Left lung (tissue), 14 donors: ENCODE measurements at places on chromosomes 6 and 20. TPM values are rescaled to one million over a fixed set of nuclear protein-coding genes. Genes with fewer than 3 reads are reported as not detected.

DNA sequence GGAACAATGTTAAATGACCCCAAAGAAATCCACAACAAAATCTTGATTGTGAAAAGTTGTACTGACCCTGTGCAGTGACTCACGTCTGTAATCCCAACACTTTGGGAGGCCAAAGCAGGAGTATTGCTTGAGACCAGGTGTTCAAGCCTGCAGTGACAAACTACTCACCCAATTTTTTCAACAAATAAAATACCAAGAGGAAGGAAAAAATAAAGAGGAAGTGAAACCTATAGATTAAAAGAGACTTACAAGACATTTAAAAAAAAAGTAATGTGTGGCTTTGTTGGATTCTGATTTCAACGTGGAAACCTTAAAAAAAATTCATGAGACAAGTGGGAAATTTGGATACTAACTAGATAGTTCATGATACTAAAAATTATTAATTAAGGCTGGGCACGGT lies 31.9 kb downstream of the GINS1 start:
- no peak overlapping the region for H3K4me3 ChIP-seq
- no peaks in the 10 kb centered on the region for H3K4me1 ChIP-seq
- H3K27ac ChIP-seq = no peak overlapping the region
- H3K36me3 ChIP-seq = no peaks in the 10 kb centered on the region

GRCh38 chr6:26550250-26550993 lies 12.3 kb downstream of the HMGN4 start:
- peak; percentile 77 for DNase-seq
- no peaks in the 10 kb centered on the region for H3K27me3 ChIP-seq
- H3K4me3 ChIP-seq = peak overlapping the region; percentile 42
- H3K4me1 ChIP-seq = no peaks in the 10 kb centered on the region
- H3K36me3 ChIP-seq = no peaks in the 10 kb centered on the region

The GDAP1L1 gene
- total RNA-seq = not detected

The TMEM239 gene
- not detected for total RNA-seq

- no peaks in the 10 kb centered on the region for H3K4me1 ChIP-seq
- H3K27ac ChIP-seq = no peak overlapping the region
- DNase-seq = no peak
- H3K36me3 ChIP-seq = no peaks in the 10 kb centered on the region
These were observed 1209.7 kb upstream of the MAP3K7 start for GRCh38 chr6:91796603-91797002.

DNA sequence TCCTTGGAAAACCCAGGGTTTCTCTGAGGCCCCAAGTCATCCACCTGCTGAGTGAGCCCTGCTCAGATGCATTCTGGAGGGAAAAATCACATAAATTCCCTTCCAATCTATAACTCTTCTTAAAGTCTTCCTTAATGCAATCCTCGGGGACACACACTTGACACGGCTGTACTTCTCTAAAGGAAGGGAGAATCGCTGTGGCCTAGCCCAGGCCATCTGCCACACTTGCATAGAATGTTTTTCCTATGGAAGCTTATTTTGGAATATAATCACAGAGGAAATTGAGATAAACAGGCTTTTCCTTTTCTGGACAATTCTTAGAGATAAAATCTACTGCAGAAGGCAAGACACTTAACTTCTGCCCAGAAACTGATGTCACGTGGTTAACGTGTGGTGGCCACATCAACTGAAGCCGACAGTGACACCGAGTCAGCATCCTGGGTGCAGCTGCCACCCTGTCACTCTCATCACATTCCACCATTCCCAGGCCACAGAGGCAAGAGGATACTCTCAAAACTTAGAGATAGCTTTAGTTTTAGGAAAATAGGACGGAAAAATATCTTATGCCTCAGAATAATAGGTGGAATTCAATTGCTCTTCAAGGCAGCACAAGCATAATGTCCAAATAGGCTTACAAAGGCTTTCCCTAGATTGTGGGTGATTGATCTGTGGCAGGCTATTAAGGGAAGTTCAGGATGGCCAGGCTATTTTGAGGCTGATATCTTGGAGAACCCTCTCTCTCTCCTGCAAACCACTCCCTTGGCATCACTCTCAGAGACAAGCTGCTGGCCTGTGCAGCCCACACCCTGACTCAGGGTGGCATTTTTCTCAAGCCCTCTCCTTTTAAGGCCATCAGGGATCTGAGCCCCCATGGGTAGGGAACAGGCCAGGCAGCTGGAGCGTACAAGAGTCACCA lies 29.6 kb downstream of the PSMB1 start:
- H3K4me1 ChIP-seq = peaks cover 8% of the 10 kb centered on the region
- no peak for DNase-seq
- no peak overlapping the region for H3K27ac ChIP-seq
- H3K36me3 ChIP-seq = no peaks in the 10 kb centered on the region

DNA sequence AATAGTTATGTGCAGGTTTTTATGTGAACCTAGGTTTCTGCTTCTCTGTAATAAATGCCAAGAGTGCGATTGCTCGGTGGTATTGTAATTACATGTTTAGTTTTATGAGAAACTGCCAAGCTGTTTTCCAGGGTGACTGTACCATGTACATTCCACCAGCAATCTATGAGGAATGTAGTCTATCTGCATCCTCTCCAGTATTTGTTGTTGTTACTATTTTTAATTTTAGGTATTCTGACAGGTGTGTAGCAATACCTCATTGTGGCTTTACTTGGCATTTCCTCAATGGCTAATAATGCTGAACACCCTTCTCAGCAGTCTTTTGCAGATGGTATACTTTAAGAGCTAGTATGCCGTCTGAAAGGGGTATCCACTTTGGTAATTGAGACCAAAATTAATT lies 142.1 kb downstream of the BMP2 start:
- H3K27ac ChIP-seq = no peak overlapping the region
- no peak for DNase-seq
- H3K4me3 ChIP-seq = no peak overlapping the region
- no peaks in the 10 kb centered on the region for H3K36me3 ChIP-seq

DNA sequence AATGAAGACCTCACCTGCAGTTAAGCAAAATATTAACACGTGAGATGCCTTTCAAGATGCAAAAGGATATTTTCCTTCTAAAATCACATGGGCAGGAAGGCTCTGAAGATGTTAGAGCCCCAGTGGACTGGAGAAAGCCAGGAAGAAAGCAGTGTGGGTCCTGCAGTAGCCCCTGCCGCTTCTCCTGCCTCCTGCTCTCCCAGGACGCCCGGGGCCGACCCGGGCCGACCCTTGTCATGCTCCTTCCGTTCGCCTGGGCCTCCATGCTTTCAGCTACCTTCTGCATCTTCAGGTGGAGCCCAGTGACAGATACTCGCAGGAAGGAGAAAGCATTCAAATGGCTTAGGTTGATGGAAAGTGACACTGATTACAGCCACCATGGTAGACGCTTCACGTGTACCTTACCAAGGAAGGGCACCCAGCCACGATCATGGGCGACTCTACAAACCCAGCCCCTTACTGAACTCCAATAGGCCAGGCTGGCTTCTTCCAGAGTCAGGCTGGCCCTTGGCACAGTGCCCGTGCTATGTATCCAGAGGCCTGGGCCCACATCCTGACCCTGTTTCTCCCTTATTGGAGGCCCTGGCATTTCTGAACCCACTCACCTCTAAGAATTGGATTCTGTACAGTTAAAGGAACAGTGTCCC lies 69.0 kb downstream of the TCP11 start:
- no peak overlapping the region for H3K4me3 ChIP-seq
- H3K27ac ChIP-seq = no peak overlapping the region
- H3K4me1 ChIP-seq = no peaks in the 10 kb centered on the region

GRCh38 chr6:127177923-127178231 lies 59.4 kb downstream of the RSPO3 start:
- H3K36me3 ChIP-seq = no peaks in the 10 kb centered on the region
- no peak for DNase-seq
- H3K27me3 ChIP-seq = no peaks in the 10 kb centered on the region
- H3K4me3 ChIP-seq = no peak overlapping the region
- H3K27ac ChIP-seq = no peak overlapping the region

GRCh38 chr20:35387334-35387733 lies 24.4 kb downstream of the UQCC1 start:
- no peaks in the 10 kb centered on the region for H3K4me1 ChIP-seq
- H3K27ac ChIP-seq = no peak overlapping the region
- H3K27me3 ChIP-seq = no peaks in the 10 kb centered on the region
- H3K4me3 ChIP-seq = no peak overlapping the region
- H3K36me3 ChIP-seq = peaks cover 39% of the 10 kb centered on the region
- no peak for DNase-seq

GRCh38 chr20:49906101-49906604 lies 9.2 kb downstream of the SPATA2 start:
- peaks cover 8% of the 10 kb centered on the region for H3K4me1 ChIP-seq
- H3K27ac ChIP-seq = no peak overlapping the region
- DNase-seq = no peak
- H3K4me3 ChIP-seq = no peak overlapping the region

GRCh38 chr6:47729019-47729418 lies 30.6 kb downstream of the ADGRF4 start:
- no peak for DNase-seq
- no peaks in the 10 kb centered on the region for H3K4me1 ChIP-seq
- H3K27ac ChIP-seq = no peak overlapping the region

The NRN1 gene
- total RNA-seq = 6.5 TPM

- no peaks in the 10 kb centered on the region for H3K36me3 ChIP-seq
- H3K4me3 ChIP-seq = no peak overlapping the region
- peak; percentile 74 for DNase-seq
These were observed 20.8 kb upstream of the SLCO4A1 start for GRCh38 chr20:62621251-62622110.

DNA sequence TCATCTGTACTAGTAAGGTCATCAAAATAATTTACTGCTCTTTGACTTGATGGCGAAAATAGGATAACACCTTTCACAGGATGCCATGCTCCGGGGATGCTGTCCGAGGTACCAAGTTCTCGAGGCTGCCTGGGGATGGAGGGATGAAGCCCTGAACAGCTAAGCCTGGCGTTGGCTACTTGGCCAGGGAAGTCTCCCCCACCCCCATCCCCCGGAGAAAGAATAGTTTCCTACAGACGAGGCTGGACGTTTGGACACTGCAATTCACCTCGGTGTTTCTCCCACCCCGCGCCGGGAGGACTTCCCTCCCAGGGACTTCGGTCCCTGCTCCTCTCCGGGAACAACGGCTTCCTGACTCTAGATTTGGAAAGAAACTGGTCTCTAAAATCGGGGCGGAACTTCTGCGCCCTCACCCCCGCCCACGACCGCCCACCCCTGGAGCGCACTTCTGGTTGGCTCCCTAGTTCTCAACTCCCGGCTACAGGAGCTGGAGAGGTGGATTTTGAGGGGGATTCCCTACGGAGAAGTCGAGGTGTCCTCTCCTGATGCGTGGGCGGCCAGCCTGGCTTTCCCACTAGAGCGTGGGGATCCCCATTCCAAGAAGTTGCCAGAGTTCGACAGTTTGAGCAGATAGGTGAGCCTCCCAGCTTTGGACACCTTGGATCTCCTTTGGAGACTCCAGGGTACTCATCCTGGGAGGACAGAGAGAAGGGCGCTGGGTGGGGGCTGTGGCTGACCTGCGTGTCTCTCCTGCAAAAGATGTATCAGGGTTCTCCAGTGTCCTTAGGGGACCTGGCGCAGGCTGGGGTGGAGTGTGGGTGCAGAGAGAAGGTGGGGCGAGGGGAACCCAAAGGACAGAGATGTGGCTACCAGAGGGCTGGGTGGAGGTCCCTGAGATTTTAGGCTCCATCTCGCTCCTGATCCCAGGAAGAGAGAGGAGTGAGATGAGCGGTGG lies 1.1 kb downstream of the PCSK2 start:
- peaks cover 21% of the 10 kb centered on the region for H3K27me3 ChIP-seq
- peak; percentile 49 for DNase-seq
- H3K4me1 ChIP-seq = no peaks in the 10 kb centered on the region
- H3K36me3 ChIP-seq = no peaks in the 10 kb centered on the region
- no peak overlapping the region for H3K4me3 ChIP-seq

DNA sequence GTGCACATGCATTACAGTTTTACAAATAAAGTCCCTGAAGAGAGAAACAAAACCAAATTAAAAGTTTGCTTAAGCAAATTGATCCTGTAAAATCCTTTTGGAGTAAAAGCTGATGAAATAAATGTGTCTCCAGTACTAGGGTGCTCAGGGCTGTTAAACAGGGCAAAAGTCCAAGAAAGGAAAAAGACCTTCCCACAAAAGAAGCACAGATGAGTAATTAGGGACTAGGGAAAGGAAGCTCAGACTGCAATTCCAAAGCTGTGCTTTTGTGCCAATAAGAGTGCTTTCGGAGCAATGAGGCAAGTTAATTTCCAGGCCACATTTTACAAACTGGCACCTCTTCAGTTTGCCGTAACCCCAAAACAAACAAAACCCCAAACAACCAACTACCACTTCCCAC lies 10.4 kb upstream of the RNF182 start:
- H3K27me3 ChIP-seq = peaks cover 14% of the 10 kb centered on the region
- no peak for DNase-seq
- H3K27ac ChIP-seq = no peak overlapping the region

DNA sequence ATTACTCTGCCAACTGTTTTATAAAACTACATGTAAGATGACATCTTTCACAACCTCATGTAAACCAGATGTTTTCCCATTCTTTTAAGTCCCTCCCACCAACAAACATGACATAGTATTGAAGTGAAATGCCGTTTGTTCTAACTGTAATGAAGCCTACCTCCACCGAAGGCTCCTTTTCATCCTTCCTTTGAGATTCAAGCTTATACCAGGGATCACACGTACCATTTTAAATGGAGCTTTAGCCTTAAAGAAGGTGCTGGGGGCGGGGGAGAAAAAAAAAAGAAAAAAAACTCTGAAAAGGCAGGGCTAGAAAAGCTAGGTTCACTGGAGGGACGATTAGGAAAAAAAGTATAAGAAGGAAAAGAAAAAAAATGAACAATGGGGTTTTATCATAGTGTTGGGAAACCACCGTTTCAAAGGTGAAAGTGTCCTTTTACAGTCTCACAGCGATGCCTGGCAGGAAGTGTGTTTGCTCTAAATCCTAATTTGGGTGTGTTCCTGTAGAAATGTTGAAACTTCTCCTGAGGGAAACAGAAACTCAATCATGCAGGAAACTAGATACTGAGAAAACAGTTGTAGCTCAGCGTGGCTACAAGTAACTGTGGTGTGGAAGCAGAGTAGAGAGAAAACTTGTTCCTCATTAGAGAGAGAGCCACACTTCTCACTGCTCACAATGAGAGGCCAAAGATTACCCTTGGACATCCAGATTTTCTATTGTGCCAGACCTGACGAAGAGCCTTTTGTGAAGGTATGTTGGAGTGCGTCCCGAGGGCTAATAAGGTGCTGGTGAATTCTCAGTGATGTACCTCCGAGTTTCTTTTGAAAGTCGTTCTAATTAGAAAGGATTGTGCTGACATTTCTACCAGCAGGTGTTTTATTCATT lies 37.6 kb upstream of the HINT3 start:
- DNase-seq = peak; percentile 25
- no peaks in the 10 kb centered on the region for H3K27me3 ChIP-seq
- H3K4me3 ChIP-seq = peak overlapping the region; percentile 46
- H3K27ac ChIP-seq = peak overlapping the region; percentile 86

The TMEM74B gene
- 5.0 TPM for total RNA-seq

GRCh38 chr6:111410371-111410770 lies 72.6 kb downstream of the REV3L start:
- H3K36me3 ChIP-seq = no peaks in the 10 kb centered on the region
- no peak overlapping the region for H3K27ac ChIP-seq
- no peaks in the 10 kb centered on the region for H3K27me3 ChIP-seq
- no peak overlapping the region for H3K4me3 ChIP-seq
- no peak for DNase-seq
- H3K4me1 ChIP-seq = peaks cover 35% of the 10 kb centered on the region

The SENP6 gene
- 72.8 TPM for total RNA-seq

GRCh38 chr6:43450699-43451131 lies 4.6 kb downstream of the DLK2 start:
- H3K4me3 ChIP-seq = no peak overlapping the region
- H3K27ac ChIP-seq = no peak overlapping the region
- no peak for DNase-seq
- H3K27me3 ChIP-seq = peaks cover 16% of the 10 kb centered on the region
- H3K4me1 ChIP-seq = no peaks in the 10 kb centered on the region
